ENCODE measurements at places on chromosomes 6 and 20.

GRCh38 chr6:31776989-31777666 is at the start of gene VWA7:
VWA7 (minus strand) TSS chr6:31777328; CDS start chr6:31776779, 549 bp downstream.
- peak; percentile 77 for DNase-seq

DNA sequence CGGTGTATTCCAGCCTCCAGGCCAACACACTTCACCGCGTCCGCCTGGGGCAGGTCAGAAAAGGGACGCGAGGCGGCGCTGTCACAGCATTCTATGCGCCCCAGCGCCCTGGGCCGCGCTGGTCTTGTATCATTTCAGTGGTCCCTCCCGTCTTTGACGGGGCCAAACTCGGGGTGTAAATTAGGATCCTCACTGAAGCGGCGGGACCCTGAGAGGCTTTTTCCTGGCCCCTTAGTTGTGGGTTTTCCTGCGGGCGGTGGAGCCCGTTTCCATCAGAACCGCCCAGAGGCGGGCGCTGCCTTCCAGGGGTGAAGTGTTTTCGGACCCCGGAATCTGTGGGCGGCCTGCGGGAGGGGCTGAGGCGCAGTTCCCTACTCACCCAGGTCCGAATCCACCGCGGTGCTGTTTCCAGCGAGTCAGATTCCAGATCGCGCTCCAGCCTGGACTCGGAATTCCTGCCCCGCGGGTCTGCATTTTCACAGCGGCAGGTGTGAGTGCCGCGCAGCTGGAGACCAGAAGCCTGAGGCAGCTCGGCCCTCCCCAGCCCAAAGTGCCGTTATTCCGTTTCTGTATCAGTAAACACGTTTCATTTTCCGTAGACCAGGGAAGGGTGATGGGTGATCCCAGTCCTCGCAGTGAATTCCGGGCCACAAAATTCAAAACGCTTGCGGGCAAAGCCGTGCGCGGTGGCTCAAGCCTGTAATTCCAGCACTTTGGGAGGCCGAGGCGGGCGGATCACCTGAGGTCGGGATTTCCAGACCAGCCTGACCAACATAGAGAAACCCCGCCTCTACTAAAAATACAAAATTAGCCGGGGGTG is 3.9 kb upstream of the MICB start:
- DNase-seq: peak; percentile 76

DNA sequence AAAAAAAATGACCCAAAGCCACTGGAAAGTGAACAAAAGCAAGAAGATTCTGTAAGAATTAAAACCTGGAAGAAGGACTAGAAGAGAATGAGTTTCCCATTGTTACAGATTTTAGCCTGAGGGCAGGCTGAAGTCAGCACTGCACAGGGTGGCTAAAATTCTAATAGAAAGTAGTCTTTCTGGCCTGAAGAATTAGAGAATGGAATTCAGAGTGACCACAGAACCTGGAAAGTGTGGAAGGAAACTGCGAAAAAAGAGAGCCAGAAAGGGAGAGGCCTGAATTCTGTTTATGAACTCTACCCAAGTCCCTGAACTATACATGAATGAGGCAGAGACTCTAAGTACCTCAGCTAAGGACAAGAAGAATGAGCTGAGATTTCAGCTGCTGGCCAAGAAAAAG is 38.9 kb upstream of the FILIP1 start:
- no peak for DNase-seq

DNA sequence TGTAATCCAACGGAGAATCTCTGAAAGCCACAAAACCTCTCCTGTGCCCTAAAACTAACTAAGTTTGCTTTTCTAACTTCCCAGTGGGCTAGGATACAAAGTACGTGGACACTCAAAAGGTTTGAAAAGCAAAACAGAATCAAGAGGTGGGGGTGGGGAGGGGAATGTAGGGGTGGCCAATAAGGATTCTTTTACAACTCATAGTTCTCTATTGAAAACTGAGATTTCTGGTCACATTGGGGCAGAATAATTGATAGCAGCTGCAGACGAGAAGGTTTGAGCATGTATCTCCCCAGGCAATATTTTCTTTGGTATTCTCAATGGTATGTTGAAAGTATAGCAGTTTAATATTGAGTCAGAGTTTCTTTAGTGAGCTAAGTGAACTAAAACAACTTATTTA is 376.7 kb upstream of the CITED2 start:
- DNase-seq: no peak

GRCh38 chr20:62787321-62787720 is 9.0 kb upstream of the MRGBP start:
- no peak for DNase-seq
